Activated T-cell treated with anti-CD3 and anti-CD28 coated beads for 24 hours (primary cell): ENCODE measurements at places on chromosomes 7 and 10.

DNA sequence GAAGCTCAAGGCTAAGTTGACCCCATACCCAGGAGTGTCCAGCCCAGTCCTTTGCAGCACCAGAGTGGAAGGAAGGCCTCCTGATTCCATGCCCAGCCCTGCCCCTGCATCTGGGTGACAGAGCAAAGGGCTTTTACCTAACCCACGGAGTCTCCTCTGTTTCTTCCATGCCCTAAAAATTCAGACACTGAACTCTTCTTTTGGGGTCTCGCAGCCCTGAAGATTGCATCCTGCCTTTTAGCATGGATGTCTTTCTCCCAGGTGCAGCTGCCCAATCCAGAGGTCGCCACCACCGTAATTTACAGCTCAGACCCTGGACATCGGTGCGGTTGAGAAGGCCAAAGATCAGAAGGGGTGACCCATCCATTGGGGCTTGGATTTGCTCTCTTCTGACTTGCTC is 50.8 kb downstream of the CXCL12 start:
- DNase-seq: no peak

DNA sequence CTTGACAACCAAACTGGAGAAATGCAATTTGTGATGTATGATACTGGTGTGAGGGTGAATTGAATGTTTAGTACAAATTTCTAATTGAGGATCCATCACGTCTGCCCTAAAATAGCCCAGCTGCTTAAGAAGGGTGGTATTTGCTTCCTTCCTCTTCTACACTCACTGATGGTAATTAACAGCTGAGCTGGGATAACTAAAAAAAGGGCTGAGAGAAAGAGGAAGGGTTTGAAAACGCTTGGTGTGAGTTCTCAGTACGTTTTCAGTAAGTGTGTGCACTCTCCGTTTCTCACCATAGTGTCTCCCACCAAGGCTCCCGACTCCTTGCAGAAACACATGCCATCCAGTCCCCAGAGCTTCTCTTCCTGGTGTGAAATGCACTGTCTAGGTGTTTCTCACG is 54.3 kb downstream of the MAP3K8 start:
- no peak for DNase-seq

- DNase-seq: no peak
These were observed 6.5 kb upstream of the SDK1 start for GRCh38 chr7:3294432-3295100.

DNA sequence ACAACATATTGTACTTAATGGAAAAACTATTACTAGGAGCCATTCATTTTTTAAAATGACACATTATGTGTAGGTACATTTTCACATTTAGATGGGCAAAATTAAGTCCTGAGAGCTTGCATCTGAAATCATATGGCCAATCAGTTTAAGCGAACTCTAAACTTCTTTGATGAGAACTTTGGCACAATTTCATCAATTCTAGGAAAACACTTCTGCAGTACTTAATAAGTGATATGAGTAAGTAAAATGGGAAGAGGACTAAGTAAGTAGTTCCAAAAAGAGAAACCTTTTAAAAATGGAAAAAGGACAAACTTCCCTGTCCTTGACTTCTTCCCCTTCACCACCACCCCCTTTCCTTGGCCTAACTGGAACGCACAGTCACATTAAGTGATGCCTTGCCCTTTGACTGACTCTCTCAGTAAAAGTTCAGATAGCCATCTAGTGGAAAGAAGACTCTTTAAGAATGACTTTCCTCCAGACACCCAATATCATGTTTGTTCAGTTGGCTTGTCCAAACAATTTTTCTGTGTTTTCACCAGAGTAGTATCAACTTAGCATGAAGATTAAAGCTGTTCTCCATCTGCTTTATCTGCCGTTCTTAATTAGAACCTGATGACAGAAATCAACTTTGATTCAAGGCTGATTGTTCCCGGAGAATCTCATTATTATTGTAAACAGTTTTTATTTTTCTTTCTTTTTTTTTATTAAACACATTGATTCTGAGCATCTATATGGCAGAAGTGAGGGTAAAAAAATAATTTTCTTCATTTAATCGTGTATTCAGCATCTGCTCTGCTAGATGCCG is 45.1 kb downstream of the CNNM2 start:
- DNase-seq: no peak

GRCh38 chr10:61356354-61356753 is 96.8 kb downstream of the TMEM26 start:
- DNase-seq: no peak

GRCh38 chr7:47143339-47143738 is 438.6 kb downstream of the TNS3 start:
- DNase-seq: no peak

DNA sequence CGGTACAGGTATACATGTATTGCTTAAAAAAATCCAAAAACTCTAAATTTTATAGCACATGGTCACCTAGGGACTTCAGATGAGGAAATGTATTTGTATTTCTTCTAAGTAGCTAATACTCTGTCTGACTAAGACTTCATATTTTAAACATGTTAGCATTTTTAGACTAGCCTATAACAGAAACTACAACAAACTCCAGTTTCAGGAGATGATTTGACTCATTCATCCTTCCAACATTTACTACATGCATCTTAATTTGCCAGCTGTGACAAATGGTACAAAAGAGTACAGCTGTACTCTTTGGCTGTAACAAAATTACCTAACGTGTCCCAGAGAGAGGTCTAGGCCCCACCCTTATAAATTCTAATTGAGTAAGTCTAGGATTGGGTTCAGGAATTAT is 22.2 kb downstream of the TMEM209 start:
- no peak for DNase-seq

DNA sequence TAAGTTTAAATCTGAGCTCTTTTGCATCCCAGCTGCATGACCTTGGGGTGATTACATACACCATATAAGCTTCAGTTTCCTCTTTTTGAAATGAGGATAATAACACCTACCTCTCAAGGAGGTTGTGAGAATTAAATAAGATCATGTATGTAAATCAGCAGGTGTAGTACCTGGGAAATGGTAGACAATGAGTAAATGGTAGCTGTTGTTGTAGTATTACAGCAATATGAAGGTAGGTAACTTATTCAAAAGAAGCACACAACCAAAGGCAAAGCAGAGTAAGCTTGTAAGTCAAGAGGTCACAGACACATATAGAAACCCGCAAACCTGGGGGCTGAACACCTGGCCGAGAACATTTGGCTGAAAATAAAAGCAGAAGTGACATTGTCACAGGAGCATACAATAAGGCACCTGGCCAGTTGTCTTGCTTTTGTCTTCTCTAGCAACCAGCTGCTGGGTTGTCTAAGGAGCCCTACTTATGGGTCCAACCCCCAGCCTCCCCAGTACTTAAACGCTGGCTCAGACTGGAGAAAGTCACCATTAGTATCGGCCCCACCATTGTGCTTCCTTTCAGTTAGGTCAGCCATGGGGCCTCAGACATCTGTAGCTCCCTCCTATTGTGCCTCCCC is 203.6 kb upstream of the MKLN1 start:
- no peak for DNase-seq

- no peak for DNase-seq
These were observed 12.0 kb upstream of the GSAP start for GRCh38 chr7:77427996-77428603.

GRCh38 chr7:55983537-55983936 is 19.2 kb downstream of the NIPSNAP2 start:
- no peak for DNase-seq

DNA sequence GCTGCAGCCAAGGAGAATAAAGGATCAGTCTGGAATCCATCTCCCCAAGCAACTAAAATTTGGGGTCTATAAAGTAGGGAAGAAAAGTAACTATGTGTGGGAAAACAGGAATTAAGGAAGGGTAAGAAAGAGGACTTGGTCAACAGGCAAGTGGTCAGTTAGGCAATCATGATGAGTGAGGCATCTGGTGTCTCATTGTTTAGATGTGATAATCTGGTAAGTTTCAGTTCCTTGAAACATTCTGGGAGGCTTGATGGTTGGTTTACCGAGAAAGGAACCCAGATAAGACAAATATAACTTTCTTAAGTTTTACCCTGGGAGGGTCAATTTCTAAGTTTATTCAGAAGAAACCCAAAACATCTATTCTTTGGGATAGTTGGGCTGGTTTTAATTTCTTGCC is 22.3 kb downstream of the HYAL4 start:
- DNase-seq: no peak

DNA sequence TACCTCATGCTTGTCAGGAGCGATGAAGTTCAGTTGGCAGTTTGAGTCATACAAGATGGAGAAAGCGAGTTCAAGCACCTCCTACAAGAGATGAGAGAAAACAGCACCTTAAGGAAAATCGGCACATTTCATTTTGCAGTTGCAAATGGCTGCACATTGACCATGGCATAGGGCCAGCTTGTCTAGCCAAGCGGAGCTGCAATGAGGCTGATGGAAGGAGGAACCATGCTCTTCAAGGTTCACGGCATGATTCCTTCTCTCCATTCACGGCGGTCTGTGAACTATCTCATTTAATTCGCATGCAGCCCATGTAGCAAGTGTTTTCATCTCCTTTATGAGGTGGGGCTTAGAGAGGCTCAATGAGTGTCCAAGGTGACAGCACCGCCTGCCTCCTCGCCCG is 137.4 kb upstream of the AOAH start:
- no peak for DNase-seq

DNA sequence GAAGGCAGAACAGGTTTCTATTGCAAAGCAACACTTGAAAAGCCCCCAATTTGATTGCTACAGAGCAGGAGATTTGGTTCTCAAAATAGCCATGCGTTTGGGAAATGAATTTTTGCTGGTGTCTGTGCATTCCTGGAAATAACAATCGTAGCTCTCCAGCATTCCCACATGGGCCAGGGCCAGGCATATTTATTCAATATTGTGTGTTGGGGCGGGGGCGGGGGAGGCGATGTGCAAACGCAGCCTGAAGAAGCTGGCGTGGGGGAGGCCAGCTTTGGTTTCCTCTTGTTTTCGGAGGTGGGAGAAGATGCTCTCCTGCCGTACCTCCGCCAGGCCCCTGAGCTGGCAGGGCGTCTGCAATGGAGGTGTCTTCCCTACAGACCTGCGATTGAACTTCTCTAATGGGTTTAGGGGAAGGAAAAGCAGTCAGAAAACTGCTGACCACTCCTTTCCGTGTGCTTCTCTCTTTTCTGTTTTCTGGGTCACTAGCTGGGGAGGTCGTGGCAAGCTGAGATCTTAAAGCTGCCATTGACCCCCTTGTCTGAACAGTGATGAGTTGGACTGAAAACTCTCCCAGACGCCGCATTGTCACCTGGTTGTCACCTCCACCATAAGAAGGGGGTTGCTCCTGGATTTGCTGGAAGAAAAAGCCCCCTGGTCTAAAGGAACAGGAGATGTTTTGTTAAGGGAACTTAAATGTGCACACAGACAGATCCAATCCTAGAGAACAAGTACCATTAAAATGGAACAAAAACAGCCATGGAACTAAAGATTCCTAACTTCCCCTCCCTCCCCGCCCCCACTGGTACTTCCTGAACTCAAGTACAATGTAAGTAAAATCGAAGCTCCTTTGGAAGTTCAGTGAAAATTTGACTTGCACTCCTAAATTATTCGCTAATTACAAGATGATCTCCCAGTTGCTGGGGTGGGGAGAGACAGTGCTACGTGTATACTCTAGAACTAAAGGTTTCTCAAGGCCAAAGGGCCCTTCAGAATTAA is 56.4 kb upstream of the HABP2 start:
- DNase-seq: no peak

- DNase-seq: no peak
These were observed 999 bp downstream of the ITIH5 start for GRCh38 chr10:7665767-7666166.

DNA sequence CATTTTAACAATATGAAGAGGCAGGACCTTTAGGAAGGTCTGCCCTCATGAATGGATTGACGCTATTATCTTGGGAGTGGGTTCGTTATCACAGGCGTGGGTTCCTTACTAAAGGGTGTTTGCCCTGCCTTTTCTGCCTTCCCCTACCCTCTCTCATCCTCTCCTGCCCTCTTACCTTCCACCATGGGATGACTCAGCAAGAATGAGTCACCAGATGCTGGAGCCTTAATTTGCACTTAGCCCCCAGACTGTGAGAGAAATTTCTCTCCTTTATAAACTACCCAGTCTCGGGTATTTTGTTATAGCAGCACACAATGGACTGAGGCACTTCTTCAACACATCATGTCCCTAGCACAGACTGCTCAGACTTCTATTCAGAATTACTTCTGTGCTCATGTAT is 31.4 kb upstream of the ZNF32 start:
- DNase-seq: no peak

- DNase-seq: no peak
These were observed 32.7 kb downstream of the PKD1L1 start for GRCh38 chr7:47915616-47915976.

DNA sequence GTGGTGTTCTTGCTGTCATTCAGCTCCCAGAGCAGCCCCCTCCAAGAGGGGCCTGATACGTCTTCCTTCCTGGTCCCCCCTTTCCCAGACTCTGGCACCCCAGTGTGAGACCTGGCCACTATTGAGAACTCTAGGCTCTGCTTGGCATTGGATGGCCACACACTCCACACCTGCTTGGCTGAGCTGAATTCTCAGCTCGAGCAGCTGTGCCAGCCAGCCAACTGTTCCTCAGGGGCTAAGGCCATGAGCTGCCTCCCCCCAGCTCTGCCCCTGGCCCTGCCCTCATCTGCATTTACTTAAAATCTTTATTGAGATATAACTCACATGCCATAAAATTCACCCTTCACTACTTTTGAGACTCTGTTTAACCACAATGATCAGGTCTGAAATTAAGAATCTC is 6.7 kb downstream of the TLL2 start:
- no peak for DNase-seq

DNA sequence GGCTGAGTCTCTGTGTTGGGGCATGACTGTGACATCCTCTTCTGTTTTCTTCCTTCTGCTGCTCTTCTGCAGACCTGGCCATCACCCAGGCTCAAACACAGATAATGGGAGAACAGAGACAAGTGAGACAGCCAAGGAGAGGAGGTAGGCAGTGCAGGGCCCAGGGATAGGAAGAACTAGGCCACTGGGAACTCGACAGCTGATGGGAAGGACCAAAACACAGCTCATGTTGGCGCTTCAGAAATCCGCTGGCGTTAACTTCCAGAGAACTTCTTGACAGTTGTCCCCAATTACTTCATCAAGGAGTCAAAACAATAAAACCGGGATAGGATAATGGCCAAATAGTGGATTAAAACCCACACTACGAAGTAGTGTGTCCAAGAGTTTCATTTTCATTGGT is 97.0 kb upstream of the PALS2 start:
- no peak for DNase-seq

DNA sequence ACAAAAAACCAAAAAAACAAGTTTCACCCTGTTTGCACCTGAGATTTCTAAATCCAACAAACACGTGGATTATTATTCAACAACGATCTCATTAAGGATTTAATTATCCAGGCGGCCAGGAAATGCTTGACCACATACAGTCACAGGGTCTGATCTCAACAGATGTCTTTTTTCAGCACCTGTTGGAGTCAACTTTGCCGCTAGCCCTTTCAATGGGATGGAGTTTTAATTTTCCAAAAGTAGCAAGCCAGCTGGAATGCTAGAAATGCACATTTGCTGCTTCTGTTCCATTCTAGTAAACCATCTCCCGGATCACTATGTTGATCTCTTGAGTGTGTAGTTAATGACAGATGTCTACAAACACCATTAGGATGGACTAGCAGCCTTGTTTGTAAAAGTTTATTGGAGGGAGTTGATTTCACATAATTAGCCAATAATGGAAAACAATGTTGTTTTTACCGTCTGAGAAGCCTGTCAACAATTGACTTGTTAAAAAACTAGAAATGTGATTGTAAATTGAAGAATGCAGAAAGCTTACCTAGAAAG is 64.2 kb upstream of the DKK1 start:
- no peak for DNase-seq

- no peak for DNase-seq
These were observed 560.5 kb upstream of the MKI67 start for GRCh38 chr10:128686630-128687278.

GRCh38 chr10:82150123-82150900 is 275.3 kb downstream of the NRG3 start:
- DNase-seq: no peak
